ENCODE measurements at places on chromosomes 6 and 20. TPM values are rescaled to one million over a fixed set of nuclear protein-coding genes. Genes with fewer than 3 reads are reported as not detected.

GRCh38 chr20:41507851-41508250 is 110.3 kb downstream of the CHD6 start:
- H3K4me3 ChIP-seq, result no peak overlapping the region
- peaks cover 3% of the 10 kb centered on the region for H3K27me3 ChIP-seq
- DNase-seq, result no peak
- no peak overlapping the region for H3K27ac ChIP-seq
- peaks cover 16% of the 10 kb centered on the region for H3K4me1 ChIP-seq

DNA sequence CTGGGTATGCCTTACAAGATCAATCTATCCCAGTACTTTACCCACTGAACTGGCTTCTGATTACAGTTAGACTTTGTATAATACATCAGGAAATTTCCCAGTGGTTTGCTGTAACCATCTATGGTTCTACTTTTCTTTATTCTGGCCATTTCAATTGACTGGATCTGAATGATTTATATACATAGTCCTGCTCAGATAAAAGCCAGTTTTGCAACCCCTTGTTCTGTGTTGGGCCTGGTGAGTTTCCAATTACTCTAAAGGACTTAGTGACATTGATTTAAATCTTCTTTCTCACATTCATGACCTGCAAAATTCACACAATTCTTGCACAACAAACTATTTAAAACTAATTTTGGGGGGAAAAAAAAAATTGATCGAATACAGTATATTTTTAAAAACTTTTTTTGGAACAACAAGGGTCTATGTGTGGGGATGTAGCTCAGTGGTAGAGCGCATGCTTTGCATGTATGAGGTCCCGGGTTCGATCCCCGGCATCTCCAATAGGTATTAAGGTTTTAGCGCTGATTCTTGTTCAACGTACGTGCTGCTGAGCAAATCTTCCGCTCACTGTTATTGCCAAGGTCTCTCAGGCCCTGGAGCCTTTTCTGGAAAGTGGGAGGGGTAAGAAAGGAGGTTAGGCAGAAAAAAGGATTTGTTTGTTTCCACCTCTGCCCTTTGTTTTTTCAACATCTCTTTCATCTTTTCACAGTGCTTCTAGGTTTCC is 117.5 kb downstream of the GPX5 start:
- H3K36me3 ChIP-seq, result peaks cover 7% of the 10 kb centered on the region
- no peak overlapping the region for H3K4me3 ChIP-seq
- H3K27ac ChIP-seq, result no peak overlapping the region
- DNase-seq, result peak; percentile 35
- H3K4me1 ChIP-seq, result peaks cover 9% of the 10 kb centered on the region

DNA sequence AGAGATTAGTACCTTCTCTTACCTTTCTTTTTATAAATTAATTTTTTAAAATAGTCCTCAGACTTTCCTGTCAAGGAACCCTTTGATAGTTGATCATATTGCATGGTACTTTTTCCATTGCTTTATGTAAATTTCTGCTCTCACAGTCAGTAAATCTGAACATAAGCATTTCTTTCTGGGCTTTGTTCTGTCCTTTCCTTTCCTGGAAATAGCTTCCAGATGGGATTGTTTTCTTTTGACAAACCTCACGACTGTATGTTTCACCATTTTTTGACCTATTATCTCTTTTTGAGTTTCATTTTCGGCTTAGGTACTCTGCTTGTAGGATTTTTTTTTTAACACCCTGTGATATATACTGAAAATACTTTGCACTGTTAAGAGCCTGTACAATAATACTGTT is 32.6 kb downstream of the UTRN start:
- no peak overlapping the region for H3K4me3 ChIP-seq
- DNase-seq, result no peak
- H3K27me3 ChIP-seq, result peaks cover 2% of the 10 kb centered on the region
- no peak overlapping the region for H3K27ac ChIP-seq
- H3K36me3 ChIP-seq, result no peaks in the 10 kb centered on the region

GRCh38 chr6:75024828-75025227 is 181.0 kb downstream of the COL12A1 start:
- no peaks in the 10 kb centered on the region for H3K27me3 ChIP-seq
- no peak overlapping the region for H3K4me3 ChIP-seq
- no peak overlapping the region for H3K27ac ChIP-seq

DNA sequence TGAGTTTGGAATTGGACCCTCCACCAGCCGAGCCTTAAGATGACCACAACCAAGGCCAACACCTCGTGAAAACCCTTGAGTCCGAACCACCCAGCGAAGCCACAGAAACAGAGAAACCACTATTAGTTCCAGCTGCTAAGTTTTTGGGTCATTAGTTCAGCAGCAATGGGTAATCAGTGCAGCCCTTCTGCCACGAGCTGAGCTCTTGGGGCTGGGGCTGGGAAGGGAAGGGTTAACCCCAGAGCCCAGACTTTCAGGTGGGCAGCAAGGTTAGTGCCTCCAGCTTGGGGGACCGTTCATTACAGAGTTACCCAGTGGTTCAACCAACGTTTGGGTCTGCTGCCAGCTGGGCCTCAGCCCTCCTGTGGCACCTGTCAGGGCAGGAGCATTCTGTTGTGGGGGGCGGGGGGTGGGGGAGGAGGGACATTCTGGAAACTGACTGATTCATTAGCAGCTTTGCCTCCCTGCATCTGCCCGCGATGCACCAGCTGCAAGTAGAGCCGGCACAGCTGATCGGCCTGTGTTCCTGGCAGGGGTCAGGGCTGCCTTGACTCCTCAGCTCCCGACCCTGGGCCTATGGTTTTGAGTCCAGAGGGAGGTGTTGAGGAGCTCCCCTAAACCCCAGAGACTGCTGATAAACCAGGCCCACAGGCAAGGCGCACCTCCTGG is 52.7 kb downstream of the TGM2 start:
- peaks cover 6% of the 10 kb centered on the region for H3K4me1 ChIP-seq
- no peaks in the 10 kb centered on the region for H3K36me3 ChIP-seq
- peaks cover 2% of the 10 kb centered on the region for H3K27me3 ChIP-seq
- no peak for DNase-seq

DNA sequence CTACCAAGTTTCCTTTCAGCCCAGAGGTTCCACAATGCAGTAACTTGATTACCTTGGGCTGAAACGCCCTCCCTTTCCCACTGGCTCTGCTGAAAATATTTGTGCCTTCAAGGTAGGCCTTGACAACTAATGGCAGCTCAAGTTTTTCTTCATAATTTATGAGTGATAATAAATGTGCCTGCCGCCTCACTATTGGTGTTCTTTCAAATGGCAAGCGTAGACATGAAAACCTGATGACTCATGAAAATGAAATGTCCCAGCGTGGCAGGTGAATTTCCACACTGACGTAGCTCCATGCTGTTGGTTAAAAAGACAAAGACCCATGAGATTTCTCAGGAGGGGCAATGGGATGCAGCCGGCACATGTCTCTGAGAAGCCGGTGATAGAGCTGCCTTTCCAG is 107.2 kb upstream of the GGTLC1 start:
- H3K4me1 ChIP-seq, result peaks cover 27% of the 10 kb centered on the region
- no peaks in the 10 kb centered on the region for H3K36me3 ChIP-seq
- no peak for DNase-seq
- H3K4me3 ChIP-seq, result no peak overlapping the region
- no peak overlapping the region for H3K27ac ChIP-seq

DNA sequence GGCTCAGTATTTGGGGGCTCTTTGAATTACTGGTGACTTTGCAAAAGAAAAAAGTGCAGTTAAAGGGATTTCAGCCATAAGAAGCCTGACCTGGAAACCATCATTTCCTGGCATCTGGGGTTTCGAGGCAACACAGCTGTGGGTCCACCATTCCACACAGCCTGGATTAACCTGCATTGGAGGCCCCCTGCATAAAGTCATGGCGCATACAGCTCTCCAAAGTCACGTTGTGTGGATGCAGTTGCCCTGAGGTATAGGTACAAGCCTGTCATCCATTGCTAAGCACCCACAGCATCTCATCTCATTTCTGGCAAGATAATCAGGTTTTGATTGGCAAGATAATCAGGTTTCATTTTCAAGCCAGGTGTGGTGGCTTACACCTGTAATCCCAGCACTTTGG is 54.5 kb upstream of the TAGAP start:
- no peak for DNase-seq
- H3K36me3 ChIP-seq, result no peaks in the 10 kb centered on the region
- peaks cover 6% of the 10 kb centered on the region for H3K27me3 ChIP-seq

Gene C20orf144
- total RNA-seq, result not detected
